Kidney (tissue), 22 donors: ENCODE measurements at places on chromosomes 3 and 15. TPM values are rescaled to one million over a fixed set of nuclear protein-coding genes. Genes with fewer than 3 reads are reported as not detected.

GRCh38 chr15:77782691-77783090, 150.0 kb upstream of the LINGO1 start:
- no peak overlapping the region for H3K27ac ChIP-seq
- no peaks in the 10 kb centered on the region for H3K4me1 ChIP-seq
- no peaks in the 10 kb centered on the region for H3K27me3 ChIP-seq
- no peak overlapping the region for H3K4me3 ChIP-seq
- no peaks in the 10 kb centered on the region for H3K36me3 ChIP-seq
- DNase-seq, result no peak

Gene SLC9A9
- total RNA-seq, result 16.5 TPM

DNA sequence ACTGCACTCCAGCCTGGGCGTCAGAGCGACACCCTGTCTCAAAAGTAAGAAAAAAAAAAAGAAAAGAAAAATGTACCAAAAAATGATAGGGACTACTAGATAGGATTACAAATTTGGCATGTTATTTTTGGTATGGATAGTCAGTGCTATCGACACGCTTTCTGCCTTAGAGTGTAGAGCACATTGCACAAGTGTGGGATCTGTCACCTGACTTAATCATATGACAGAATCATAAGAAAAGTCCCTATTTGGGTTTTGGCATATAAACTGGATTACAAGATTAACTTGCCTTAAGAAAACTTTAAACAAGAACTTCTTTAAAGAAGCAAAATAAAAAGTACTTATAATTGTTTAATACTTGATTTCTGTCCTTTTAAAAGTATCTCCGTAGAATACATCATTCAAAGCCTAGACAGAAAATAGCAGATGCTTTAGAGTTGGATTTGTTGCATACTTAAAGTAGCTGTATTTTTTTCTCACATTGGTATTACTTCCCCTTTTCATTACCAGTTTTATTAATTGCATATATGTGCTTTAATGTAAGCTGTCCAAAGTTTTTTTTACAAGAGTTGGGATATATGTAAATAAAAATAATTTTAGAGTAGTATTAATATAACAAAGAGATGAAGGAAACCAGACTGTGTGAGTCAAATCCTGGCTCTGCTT, 7.8 kb downstream of the ATP6V1A start:
- H3K36me3 ChIP-seq, result no peaks in the 10 kb centered on the region
- H3K27ac ChIP-seq, result no peak overlapping the region
- no peaks in the 10 kb centered on the region for H3K4me1 ChIP-seq
- DNase-seq, result no peak

GRCh38 chr3:66518126-66518525, 17.3 kb upstream of the LRIG1 start:
- no peak overlapping the region for H3K4me3 ChIP-seq
- H3K4me1 ChIP-seq, result no peaks in the 10 kb centered on the region
- no peak for DNase-seq
- no peaks in the 10 kb centered on the region for H3K27me3 ChIP-seq
- H3K27ac ChIP-seq, result no peak overlapping the region

Gene C3orf85
- not detected for total RNA-seq

Gene IRAK2
- 8.9 TPM for total RNA-seq

Gene OCA2
- 2.5 TPM for total RNA-seq
